ENCODE measurements at places on chromosomes 6 and 20. TPM values are rescaled to one million over a fixed set of nuclear protein-coding genes. Genes with fewer than 3 reads are reported as not detected.

Gene OOEP
- not detected for total RNA-seq

Gene UNC5CL
- total RNA-seq, result 0.16 TPM

Gene JPH2
- 0.08 TPM for total RNA-seq

Gene SEMG1
- not detected for total RNA-seq

DNA sequence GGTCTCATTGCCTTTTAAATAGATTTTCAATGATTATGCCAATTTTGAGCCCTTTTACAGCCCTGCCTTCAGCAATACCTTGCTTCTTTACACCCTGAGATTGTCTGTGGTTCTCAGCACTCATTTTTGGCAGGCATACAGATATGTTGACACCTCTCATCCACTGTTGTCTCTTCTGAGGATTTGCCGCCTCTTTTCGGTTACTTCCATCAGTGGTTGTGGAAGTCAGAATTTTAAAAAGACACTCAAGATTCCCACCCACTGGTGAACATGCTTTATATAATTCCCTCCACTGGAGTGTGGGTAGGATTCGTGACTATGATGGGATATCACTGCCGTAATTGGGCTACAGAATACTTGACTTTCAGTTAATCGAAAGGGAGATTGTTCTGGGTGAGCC is 37.4 kb upstream of the KIF13A start:
- no peak for DNase-seq

DNA sequence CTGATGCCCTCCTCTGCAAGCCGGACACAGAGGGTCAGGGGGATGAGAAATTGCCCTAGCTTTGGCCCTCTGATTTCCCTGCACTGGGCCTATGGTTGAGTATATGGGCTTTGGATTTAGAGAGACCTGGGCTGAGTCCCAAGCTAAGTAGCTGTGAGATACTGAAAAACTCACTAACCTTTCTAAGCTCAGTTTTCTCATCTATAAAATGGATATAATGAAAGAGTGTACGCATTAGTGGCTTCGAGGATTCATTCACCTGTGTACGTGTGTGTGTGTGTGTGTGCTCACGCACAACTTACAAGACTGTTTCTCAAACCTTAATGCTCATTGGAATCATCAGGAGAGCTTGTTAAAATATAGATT is 12.7 kb upstream of the RBPJL start:
- no peak for DNase-seq

DNA sequence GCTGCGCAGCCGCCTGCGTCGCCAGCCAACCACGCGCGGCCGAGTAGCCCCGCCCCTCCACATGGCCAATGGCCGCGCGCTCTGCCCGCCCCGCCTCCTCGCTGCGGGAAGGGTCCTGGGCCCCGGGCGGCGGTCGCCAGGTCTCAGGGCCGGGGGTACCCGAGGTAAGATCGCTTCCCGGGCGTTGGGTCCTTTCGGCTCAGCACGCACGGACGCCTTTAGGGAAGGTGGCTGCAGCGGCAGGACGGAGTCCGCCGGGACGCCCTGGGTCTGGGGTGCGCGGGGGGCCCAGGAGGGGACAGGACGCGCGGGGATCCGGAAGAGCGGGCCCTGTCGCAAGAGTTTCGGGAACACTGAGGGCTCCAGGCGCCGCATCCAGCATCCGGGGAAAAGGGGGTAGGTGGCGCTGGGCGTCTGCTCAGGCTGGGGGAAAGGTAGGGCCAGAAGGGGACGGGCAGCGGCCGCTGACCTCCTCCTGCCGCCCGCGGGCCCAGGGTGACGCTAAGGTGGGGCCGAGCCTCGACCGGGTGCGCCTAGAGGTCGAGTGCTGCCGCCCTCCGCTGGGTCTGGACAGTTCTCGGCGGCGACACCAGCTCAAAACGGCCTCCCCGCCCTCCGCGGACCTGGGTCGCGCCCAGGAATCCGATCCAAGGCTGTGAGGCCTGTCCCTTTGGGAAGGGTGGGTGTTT is at the start of gene MAVS:
TSS of gene MAVS (plus strand) at position 95 of the 689 bp plus-strand sequence. CDS start 7,791 bp downstream, outside the sequence.
- DNase-seq, result peak; percentile 80

DNA sequence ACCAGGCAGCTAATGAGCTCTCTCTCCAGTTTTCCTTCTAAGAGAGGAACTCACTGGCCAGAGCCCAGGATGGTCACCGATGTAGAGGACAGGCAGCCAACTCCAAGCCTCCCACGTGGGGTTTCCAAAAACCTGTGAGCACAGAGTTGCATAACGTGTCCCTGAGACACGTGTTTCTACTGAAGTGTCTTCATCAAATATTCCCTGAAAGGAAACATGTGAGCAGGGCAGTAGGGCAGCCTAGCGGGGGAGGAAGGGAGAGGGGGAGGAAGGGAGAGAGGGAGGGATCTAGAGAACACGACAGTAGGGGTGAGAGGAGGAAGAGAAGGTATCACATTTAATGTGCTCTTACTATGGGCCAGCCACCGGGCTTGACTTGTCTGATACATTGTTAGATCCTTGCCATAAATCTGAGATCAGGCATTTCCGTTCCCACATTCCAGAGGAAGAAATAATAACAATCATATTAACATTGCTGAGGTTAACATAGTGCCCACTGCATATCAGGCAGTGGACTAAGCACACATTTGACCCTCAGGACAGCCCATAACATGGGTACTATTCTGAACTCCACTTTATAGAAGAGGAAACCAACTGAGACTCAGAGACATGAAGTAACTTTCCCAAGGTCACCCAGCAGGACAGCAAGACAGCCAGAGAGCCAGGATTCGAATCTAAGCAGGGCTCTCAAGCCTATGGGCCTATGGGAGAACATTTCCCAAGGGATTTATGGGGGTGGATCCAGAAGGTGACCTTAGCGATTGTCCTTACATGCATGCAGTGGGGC is 4.5 kb upstream of the SYS1 start:
- peak; percentile 57 for DNase-seq
